ENCODE measurements at places on chromosomes 11 and 22.

DNA sequence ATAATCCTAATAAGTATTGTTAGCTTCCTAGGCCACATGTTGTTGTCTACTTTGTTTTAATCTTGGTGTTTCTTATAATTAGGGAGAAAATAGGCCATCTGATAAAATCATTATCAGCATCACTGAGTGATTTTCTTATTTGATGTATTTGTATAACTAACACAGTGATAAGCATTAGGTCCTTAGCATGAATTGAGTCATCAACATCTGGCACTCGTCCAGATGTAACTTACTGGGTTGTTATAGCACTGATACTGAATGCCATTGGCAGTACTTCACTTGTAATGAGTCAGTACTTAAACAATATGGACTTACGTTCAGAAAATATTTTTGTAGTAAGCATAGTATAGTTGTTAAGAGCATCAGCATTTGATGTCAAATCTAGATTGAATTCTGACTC, 16.2 kb downstream of the API5 start:
- peak; percentile 63 for DNase-seq

DNA sequence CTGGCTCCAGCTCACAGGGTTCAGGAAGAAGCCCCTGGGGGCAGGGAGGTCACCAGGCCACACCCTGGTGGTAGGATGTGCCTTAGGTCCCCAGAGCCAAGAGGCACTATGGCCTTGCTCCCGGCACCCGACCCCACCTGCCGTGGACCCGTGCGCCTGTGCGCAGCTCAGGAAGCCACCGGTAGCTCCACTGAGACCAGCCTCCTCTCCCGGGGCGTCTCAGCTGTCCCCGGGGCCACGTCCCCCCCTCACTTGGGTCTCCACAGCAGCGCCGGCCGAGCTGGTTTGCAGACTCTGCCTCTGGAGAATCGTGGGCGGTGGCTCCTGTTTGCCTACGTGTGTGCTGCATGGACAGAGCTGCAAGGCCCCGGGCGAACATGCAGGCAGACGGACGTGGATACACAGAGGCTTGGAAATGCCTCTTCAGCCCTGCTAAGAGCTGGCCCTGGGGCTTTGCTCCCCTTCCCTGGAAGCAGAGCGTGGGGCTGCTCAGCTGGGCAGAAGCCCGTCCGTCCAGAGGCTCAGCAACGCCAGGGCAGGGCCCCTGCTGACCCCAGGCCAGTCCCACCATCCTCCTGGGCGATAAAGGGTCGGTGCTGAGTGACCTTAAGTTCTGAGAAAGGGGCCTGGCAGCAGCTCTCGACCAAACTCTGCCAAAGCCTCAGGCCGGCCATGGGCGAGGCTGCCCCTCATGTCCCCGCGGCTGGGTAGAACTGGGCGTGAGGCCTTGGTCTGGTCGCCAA, 15.3 kb upstream of the MUC5B start:
- no peak for DNase-seq

DNA sequence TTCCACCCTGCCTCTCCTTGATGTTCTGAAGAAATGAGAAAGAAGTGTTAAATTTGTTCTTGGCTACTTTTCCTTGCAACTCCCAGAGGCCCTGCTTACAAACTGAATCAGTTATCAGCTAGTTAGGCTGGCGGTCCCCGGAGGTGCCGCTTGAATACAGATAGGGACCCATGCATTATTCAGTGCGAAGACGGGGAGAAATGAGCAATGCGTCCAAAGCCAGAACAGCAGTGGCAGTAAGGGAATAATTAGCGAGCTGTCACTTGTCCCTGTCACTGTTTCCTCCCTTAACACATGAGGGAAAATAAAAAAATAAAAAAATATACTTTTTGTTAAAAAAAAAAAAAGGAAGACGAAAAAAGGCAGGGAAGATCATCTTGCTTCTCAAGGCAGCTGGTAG, 528.1 kb downstream of the MN1 start:
- DNase-seq, result no peak

- DNase-seq, result no peak
Observed at GRCh38 chr11:47071791-47072261, 104.9 kb downstream of the ARFGAP2 start.

DNA sequence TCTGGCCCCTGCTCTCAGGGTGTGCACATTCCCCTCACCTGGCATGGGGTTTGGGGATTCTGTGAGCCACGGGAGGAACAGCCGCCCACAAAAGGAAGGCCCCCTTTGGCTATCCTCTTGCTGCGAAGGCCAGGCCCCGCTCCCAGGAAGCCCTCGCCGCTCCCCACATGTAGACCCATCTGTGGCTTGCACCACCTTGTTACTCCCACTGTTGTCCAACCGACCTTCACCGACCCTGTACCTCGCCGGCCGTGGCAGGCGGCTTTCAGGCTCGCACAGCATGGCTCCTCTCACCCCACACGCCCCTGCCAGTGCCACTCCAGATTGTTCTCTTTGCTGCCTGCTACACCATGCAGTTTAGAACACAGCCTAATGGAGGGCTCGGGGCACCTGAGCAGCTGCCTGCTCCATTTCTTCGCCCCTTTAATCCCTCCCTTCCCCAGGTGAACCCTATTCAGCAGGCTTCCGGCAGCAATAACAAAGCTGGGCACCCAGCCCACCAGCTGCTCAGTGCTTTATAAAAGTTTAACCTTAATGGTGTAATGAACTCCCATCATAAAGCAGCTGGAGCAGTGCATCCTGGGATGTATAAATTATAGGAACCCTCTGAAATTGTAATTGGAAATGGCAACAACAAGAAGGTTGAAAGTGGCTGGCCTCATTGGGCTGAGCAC, 10.7 kb downstream of the DAGLA start:
- DNase-seq, result no peak

DNA sequence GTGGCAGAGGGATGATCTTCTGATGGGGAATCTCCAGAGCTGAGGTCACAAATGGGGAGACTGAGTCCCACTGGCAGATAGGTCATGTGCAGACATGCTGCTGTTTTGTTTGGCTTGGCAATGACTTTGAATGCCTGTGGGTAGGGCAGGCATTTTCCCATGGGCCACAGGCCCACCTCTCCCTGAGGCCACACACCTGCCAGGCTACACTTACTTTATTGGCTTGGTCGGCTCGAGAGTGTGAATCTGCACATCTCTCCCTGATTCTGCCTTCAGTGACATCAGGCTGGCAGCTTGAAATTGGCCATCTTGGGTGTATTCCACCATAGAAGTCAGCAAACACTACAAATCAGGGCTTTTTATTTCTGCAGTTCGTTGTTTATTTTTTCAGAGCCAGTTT, 91.5 kb downstream of the GRIK4 start:
- no peak for DNase-seq

- no peak for DNase-seq
Observed at GRCh38 chr22:46066691-46067090, 83.6 kb upstream of the PPARA start.

GRCh38 chr11:97290464-97291041, 900.7 kb downstream of the JRKL start:
- peak; percentile 53 for DNase-seq

- no peak for DNase-seq
Observed at GRCh38 chr11:57240757-57241156, 3.7 kb upstream of the APLNR start.

- DNase-seq, result no peak
Observed at GRCh38 chr11:870418-870817, 27.8 kb downstream of the TSPAN4 start.

- DNase-seq, result no peak
Observed at GRCh38 chr11:69450064-69450856, 31.2 kb upstream of the LINC01488 start.

- DNase-seq, result no peak
Observed at GRCh38 chr11:126332221-126332711, 23.2 kb upstream of the ST3GAL4 start.

Data from brain pericyte (primary cell).